NCI-H1930 (cell line): ENCODE measurements at places on chromosomes 4 and X.

GRCh38 chr4:16043642-16044498, 40.0 kb downstream of the PROM1 start:
- DNase-seq, result no peak

DNA sequence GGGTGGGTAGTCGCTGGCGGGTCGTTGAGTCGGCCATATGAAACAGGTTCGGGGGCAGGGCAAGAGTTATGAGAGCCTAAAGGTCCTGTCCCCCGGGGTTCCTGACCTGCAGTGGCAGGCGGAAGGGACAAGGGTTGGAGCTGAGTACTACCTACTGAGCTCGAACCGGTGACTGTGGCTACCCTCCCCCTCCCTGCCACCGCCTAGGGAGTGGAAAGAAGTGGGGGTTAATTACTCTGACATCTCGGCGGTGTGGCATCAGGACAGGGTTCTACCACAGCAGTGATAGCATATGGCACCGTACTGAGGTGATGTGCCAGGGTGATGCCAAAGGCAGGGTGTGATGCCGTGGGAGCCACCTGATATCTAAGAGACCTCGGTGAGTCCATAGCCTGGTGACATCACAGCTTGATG, 307 bp downstream of the ATG4A start:
- no peak for DNase-seq

DNA sequence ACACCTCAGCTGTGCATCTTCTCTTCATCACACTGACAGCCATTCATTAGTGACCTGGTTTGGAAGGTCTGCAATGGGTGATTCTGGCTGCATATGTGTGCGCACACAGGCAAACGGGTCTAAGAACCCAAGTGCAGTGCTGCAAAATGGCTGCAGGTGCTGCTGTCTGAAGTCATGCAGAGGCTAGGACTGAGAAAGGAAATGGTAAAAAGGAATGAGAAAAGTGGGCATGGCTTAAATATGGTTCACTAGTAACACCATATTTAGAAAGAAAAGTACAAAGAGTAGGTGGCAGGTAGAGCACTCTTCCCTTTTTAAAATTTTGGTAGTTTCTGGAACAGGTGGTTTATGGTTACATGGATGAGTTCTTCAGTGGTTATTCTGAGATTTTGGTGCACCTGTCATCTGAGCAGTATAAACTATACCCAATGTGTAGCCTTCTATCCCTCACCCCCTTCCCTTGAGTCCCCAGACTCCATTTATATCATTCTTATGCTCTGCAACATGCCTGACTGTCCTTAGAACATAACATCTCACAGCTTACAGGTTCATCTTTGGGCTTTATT, 78.4 kb downstream of the CCNG2 start:
- no peak for DNase-seq

- no peak for DNase-seq
These were observed 68.7 kb downstream of the APBB2 start for GRCh38 chr4:41145571-41146078.

DNA sequence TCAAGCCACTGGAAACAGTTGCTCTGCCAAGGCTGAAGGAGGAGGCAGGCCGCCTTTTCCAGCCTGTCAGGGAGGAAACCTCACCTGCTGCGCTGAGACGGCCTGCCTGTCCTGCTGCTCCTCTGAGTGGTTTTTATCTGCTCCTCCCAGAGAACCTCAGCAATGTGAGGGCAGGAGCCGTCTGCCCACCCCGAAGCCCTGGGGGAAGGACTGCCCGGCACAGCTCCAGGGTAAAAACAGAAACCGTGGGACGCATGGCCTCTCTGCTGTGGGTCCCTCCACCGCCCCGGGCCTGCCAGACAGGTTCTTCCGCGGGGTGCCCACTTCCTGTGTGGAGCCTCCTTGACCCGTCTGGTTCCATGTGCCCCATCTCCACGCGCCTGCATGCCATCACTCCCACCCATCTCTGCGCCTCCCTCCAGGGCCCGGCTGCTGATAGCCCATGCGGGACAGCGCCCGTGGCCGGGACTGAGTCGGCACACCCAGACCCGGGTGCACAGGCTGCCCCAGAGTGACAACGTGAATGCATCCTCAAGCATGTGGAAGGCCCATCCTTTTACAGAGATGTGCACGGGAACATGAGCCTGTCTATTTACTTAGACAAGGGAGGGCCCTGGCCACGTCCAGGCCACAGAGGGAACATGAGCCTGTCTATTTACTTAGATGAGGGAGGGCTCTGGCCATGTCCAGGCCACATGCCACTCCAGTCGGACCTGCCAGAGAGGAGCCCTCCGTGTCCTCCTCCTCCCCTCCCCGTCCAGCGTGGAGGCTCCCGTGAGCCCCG, 4.0 kb upstream of the SLC49A3 start:
- no peak for DNase-seq

GRCh38 chr4:94640151-94640550, 117.6 kb upstream of the BMPR1B start:
- no peak for DNase-seq

GRCh38 chr4:153651587-153651986, 32.5 kb upstream of the TLR2 start:
- DNase-seq, result no peak

DNA sequence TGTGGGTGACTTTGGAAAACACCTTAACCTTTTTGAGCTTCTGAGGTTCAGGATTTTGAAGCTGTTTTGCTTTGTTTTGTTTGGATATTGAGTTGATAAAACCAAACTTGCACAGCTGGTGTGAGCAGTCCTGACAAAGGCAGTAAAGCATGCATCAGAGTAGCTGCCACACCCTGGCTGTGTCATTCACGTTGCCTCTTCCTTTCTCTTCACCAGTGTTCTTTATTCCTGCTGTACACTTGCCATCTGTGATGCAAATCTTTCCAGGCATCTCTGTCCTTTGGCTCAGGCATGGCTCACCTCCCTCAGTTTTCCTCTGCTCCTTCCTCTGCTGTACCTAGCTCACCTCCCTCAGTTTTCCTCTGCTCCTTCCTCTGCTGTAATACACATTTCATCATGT, 1850.2 kb upstream of the AGA start:
- no peak for DNase-seq

- no peak for DNase-seq
These were observed 1709.4 kb downstream of the ARAP2 start for GRCh38 chr4:34534916-34535315.

DNA sequence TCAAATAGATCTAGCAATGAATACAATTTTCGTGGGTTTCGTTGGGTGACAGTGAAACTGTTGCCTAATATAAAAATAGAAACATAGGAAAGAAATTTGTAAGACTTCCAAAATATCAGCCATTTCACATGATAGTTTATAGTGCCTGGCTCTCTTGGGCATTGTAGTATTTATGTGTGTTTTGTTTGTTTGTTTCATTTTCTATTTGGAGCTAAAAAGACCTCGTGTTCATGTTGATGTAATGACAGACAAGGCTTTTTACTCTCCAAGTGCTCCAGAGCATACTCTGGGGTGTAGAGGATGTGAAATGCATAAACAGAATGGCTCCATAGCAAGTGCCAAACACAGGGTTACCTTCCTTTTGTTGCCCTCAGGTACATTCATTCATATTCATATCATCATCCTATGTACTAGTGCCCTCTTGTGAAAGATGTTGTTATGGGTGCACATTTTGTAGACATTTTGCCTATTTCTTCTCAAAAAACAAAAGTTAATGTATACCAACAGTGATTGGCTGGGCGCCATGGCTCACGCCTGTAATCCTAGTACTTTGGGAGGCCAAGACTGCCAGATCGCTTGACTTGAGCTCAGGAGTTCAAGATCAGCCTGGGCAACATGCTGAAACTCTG, 100.7 kb upstream of the AMOT start:
- DNase-seq, result no peak

GRCh38 chrX:1403228-1403627, 11.3 kb upstream of the SLC25A6 start:
- DNase-seq, result no peak

- DNase-seq, result no peak
These were observed 19.5 kb downstream of the RELL1 start for GRCh38 chr4:37666625-37667071.
